NCI-H1436 treated with DMSO at 0.1 percent for 48 hours (cell line): ENCODE measurements at places on chromosomes 2 and 18.

DNA sequence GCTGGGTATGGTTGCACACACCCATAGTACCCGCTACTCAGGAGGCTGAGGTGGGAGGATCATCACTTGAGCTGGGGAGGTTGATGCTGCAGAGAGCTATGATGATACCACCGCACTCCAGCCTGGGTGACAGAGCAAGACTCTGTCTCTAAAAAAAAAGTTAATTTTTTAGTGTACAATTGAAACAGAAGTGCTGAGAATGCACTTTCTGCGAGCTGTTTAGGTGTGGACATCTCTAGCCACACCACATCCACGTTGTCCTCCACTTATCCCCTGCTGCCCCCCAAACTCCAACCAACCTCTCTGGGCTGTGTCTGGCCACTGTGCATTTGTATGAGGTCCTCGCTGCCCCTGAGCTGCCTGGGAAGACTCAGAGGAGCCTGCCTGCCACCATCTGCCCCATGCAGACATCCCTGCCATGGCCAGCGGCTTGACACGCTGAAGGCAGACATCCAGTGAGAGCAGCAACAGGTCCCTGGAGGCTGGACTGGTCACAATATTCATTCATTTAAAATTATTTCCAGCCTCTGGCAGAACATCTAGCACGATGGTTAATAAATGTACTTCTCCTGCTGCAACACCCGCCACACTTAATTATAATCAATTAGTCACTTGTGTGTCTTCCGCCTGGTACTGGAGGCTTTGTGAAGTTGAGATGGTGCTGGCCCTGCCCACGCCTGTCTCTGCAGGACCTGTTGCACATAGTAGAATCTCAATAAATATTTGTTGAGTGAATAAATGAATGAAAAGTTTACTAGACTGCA is 3.7 kb upstream of the AFF3 start:
- DNase-seq: no peak

DNA sequence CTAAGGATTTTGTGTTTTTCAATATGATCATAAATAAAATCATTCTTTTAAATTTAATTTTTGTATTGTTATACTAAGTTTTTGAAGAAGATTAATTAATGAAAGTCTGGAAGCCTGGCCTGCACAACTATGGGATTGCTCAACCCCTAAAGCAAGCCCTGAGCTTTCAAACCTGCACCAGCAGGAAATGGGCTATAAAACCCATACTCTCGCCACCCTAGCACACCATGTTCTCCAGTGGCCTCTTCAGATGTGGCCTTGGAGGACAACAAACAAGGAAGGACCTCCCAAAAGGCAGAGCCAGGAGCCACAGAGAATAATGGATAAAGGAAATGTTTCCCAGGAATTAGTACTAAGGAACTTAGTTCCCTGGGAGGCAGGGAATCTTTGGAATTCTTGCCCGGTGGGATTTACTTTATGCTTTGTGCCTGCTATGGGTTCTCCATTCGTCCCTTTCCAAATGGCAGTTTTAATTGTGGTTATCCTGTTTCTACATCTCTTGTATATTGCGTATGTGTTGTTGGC is 212.5 kb downstream of the ZFP36L2 start:
- DNase-seq: no peak

DNA sequence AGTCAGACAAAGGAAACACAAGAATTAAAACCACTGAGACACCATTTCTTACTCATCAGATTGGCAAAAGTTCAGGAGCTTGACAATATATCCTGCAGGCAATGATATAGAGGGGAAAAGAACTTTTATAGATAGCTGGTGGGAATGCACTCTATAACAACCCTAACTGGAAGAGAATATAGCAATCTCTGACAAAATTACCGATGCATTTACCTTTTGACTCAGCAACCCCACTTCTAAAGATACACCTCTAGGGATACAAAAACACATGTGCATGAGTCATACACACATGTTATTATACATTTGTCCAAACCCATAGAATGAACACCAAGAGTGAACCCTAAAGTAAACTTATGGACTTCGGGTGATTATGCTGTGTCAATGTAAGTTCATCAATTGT is 79.4 kb upstream of the SRD5A2 start:
- no peak for DNase-seq

GRCh38 chr2:120360307-120360855 is 14.4 kb downstream of the INHBB start:
- DNase-seq: no peak

DNA sequence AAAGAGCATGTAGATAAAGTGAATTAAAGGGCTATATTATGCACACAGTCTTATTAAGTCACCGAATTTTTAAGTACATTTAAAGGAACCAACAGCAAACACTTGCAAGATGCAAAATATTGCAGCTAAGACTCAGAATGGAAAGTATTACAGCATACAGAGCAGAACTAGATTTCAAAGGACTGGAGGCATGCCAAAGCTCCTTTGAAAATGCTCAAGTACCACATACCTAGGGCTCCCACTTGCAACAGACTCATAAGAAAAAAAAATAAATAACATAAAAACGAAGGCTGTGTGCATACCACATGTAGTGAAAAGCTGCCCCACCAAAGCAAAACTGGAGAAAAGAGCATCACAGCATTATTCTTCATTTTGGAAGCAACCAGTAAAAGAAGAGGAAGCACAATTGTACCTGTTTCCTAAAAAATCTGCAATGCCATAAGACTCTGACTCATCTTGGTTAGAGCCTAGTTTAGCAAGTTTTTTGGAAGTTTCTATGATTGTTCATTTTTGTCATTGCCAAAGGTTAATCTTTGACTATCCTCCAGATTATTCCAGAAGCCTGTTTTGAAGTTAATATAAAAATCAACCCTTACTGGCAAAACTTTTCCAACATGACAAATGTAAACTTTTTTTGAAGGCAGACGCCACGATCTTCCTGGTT is 306.0 kb upstream of the COL3A1 start:
- no peak for DNase-seq

- no peak for DNase-seq
These were observed 30.0 kb upstream of the KLHL14 start for GRCh38 chr18:32802591-32803451.
